Activated CD8-positive, alpha-beta memory T cell treated with anti-CD3 and anti-CD28 coated beads for 4 hours (primary cell): ENCODE measurements at places on chromosomes 6 and 20.

DNA sequence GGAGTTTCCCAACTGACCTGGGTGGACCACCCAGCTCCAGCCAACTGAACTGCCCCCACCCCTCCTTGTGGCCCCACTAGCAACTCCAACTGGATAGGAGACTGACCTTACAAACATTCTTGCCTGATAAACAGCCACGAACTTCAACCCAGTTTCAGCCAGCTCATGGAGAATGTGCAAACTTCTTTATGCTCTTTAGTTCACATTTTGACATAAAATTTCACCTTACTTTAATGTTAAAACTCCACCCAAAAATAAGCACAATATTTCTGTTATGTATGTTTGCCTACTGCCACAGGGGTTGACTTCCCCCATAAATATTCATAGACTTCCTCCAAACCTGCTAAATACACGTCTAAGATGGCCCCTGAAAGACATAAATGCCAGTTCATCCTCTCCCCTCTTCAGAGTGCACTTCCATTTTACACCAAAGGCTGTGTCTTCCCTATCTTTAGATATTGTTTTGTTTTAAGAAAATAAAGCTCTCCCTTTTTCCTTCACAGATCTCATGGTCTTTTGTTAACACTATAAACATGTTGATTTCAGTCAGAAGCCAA is 643.7 kb downstream of the EPM2A start:
- DNase-seq, result no peak

- no peak for DNase-seq
These were observed 5.6 kb downstream of the HTR1E start for GRCh38 chr6:86942769-86943516.

- DNase-seq, result no peak
These were observed 1.8 kb downstream of the RNF144B start for GRCh38 chr6:18388942-18389341.

DNA sequence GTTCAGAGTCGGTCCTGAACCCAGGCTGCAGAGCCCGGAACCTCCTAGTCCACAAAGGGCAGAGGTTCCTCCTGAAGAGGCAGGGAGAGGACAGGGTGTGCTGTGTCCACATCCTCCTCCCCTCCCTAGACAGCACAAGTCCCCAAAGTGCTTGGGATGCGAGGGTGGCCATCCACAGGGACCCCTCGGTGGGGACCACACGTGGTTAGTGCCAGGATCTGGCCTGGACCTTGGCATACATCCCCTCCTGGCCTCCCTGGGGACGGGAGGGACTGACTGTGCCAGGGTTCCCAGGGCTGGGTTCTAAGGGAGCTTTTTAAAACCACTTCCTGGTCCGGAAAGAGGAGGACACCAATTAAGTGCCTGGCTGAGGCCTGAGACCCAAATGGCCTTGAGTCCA is 63.2 kb downstream of the CTCFL start:
- DNase-seq, result no peak

DNA sequence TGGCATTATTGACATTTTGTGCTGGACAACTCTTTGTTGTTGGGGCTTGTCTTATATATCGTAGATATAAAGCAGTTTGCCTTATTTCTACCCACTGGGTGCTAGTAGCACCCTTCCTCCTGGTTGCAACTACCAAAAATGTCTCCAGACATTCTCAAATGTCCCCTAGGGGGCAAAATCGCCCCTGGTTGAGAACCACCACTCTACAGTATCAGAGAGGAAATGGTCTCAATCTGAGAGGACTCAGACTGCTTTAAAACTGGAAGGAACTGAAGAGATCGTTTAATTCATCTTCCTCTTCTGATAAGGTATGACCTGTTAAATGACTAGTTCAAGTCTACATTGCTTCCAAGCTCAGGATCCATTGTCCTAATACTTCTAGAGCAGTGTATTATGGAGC is 14.9 kb downstream of the SH3BGRL2 start:
- DNase-seq, result peak; percentile 7

GRCh38 chr6:118553132-118553531 is 5.0 kb downstream of the PLN start:
- DNase-seq, result no peak

- DNase-seq, result no peak
These were observed 54.0 kb downstream of the IL22RA2 start for GRCh38 chr6:137119196-137120104.

- DNase-seq, result no peak
These were observed 29.4 kb downstream of the TRAF3IP2 start for GRCh38 chr6:111576291-111576690.

- DNase-seq, result no peak
These were observed 3.5 kb downstream of the ANKRD60 start for GRCh38 chr20:58224974-58225373.

DNA sequence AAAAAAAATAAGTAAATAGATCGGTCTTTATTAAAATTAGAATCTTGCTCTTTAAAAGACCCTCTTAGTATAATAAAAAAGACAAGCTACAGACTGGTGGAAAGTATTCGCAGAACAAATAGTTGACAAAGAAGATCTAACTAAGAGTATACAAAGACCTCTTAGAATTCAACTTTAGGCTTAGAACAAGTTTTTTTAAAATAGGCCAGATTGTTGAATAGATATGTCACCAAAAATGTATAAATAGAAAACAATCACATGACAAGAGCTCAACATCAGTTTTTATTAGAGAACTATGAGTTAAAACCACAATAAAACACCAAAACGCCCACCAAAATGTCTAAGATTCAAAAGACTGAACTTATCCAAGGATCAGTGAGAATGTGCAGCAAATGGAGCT is 632.7 kb upstream of the PTCHD4 start:
- DNase-seq, result no peak
